ENCODE measurements at places on chromosomes 3 and 15.

- peak; percentile 19 for DNase-seq
Measured at GRCh38 chr15:88274553-88275460, 18.3 kb upstream of the NTRK3 start.

GRCh38 chr15:89168316-89168833 is 53.0 kb downstream of the RLBP1 start:
- DNase-seq, result no peak

DNA sequence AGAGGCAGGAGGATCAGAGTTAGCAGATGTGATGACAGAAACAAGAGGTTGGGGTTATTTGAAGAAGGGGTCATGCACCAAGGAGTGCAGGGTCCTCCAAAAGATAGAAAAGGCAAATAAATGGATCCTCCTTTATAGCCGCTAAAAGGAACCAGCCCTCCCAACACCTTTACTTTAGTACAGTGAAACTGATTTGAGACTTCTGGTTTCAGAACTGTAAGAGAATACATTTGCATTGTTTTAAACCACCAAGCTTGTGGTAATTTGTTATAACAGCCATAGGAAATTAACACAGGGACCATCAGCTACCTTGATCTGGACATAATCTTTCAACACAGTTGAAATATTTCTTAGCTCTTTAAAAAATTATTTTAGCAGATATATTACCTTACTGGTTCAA is 166.6 kb downstream of the TIGIT start:
- no peak for DNase-seq

DNA sequence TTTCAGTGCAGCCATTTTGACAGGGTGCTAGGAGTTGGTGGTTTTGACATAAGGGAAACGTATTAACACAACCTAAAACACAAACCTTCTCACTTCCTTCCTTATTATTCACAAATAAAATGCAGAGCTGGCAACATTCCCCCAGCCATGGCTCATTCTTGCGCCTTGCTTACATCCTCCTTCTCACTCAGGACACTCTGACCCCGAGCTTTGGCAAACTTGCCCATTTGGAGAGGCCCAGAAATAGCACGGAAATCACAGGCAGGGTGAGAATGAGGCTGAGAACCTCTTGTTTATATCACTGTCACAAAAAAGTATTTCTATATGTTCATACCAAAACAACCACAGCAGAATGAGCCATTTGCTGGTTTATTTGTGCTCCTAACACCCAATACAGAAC is 244.3 kb downstream of the NTRK3 start:
- DNase-seq, result no peak

- no peak for DNase-seq
Measured at GRCh38 chr15:27767918-27768640, 331.0 kb downstream of the OCA2 start.

DNA sequence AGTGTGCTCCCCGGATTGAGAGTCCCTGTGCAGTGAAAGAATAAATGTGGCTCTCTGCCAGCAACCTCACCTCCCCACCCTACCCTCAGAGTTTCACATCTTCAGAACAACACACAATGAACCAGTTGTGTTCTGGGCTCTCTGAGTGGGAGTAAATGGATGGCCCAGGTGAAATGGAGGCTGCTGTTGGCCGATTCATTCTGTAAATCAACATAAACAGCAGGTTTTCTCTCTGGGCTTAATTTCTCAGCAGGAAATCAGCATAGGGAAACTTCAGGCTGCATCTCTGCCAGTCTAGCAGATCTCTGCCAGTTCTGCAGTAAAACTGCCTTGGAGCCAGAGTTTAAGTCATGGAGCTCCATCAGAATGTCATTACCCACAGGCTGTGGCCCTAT is 54.6 kb upstream of the FURIN start:
- no peak for DNase-seq

DNA sequence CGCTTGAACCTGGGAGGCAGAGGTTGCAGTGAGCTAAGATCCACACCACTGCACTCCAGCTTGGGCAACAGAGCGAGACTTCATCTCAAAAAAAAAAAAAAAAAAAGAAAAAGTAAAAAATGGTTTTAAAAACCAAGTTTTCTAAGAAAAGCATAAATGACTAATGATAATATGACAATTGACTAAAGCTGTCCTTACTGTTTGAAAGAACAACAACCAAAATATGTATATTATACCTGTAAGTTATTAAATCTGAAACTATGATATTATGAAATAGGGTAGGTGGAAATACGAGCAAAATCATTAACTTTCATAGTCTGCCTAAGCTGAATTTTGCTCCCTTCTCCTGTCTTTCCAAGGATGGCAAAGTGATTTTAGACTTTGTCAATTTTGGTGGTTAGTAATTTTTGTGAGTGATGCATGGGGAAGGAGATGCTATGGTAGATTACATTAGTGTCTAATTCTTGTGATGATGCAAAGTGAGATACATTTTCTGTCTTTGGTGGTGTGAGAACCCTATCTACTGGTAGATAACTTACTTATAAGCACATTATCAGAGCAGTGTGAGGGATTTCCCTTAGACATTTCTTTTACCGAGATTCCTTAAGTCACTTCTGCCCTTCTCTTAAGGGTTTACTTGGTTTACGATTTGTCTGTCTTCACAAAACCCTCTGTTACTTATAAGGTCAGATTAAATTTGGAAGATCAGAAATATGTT is 10.6 kb upstream of the CHD2 start:
- no peak for DNase-seq

DNA sequence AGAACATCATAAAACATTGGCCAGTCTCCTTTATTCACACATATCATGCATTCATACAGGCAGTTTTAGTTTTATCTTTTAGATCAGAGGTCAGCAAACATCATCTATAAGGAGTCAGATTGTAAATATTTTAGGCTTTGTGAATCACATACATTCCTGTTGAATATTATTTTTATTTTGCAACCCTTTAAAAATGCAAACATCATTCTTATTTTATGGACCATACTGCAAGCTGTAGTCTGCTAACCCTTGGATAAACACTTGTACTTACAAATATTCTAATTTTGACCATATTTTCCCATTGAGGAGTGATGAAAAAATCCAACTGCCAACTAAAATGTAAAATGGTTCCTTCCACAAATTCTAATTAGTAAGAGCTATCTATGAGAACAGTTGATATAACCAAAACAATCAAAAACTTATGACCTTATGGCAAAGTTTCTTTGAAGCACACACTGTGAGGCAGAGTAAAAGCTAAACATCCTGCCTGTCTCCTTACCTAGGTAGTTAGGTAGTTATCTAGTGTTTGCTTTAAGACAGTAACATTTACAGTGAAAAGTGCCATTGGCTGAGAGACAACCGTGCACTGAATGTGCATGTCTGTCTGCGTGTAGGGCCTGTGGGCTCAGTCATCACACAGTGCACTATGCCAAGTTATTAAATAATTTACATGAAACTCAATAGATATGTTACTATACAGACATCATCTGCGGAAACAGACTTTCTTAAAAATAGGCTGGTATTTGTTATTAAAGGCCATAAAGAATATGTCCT is 57.7 kb downstream of the PIK3R4 start:
- DNase-seq, result no peak

- DNase-seq, result no peak
Measured at GRCh38 chr3:10169000-10169496, 4.3 kb downstream of the IRAK2 start.

DNA sequence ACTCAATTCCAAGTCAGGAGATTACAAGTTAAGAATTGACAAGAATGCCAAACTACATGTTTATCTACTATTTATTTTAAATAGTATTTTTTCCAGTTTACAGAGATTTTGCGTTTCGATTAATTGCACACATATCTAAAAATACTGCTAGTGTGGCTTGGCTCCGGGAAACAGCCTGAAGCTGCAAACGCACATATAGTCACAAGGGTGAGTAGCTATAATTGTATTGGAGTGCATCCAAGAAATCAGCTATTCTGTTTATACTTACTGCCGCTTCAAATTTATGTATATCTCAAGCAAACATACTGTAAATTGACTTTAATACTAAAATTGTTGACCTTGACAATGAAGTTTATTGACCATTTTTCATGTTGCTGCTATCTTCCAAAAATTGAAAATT is 77.0 kb upstream of the PLSCR5 start:
- no peak for DNase-seq

- DNase-seq, result no peak
Measured at GRCh38 chr3:102129760-102130608, 280.7 kb downstream of the NFKBIZ start.

DNA sequence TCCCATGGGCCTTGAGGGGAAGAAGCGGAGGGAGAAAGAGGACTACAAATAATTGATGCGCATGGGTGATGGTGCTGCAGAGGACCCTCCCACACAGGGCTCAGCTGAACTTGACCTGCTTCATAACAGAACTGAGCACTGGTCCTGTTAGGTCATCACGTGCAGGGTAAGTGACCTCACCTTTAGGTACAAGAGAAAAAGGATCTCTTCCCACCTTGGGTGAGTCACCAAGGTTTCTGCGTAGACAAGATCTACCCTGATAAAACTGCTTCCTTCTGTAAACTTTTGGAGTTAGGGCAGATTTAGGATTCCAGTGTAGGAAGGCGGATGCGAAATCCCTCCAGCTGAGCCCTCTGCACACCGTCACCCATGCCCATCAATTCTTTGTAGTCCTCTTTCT is 67.1 kb downstream of the FEM1B start:
- no peak for DNase-seq
